ENCODE measurements at places on chromosomes 2 and 18. TPM values are rescaled to one million over a fixed set of nuclear protein-coding genes. Genes with fewer than 3 reads are reported as not detected.

The EMX1 gene
- polyA plus RNA-seq, result 52.2 TPM

DNA sequence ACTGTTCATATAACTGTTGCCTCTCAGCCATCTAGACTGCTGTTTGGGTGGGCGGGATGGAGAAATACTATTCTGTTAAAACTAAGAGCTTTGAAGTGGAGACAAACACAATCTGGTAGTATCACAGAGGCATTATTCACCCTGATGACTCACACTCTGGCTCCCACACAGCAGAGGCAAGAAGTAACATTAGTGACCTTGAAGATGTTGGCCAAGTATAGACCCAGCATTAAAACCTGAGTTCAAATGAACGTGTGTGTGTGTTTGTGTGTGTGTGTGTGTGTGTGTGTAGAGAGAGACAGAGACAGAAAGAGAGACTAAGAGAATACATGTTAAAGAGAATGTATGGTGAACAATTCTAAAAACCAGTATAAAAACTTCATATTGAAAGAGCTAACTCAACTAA, 22.5 kb upstream of the ACVR1 start:
- DNase-seq, result no peak

- no peak for DNase-seq
Measured at GRCh38 chr2:237538901-237539300, 27.5 kb upstream of the PRLH start.

DNA sequence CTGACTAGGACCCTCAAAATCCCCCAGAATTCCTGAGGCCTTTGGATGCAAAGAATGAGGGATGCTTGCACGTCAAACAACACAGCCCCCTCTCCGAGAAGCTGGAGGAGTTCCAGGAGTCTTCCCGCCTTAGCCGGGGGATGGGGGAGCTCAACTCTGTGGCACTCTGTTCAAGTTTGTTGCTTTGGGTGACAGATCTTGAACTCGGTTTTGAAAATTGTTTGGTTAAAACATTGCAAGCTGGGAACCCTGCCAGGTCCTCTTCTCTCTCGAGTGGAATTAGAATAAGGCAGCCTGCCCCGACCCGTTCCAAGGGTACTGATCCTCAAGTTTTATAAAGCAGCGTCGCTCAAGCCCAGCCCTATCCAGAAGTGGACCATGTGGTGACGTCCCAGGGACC, 244.1 kb downstream of the LOXHD1 start:
- no peak for DNase-seq

GRCh38 chr2:39735648-39736047, 43.4 kb downstream of the THUMPD2 start:
- no peak for DNase-seq

- no peak for DNase-seq
Measured at GRCh38 chr2:138712212-138712979, 67.8 kb downstream of the NXPH2 start.
